ENCODE measurements at places on chromosomes 3 and 15. TPM values are rescaled to one million over a fixed set of nuclear protein-coding genes. Genes with fewer than 3 reads are reported as not detected.

Gene VEPH1
- not detected for total RNA-seq

Gene CHRNA5
- total RNA-seq, result 2.7 TPM

Gene CD86
- total RNA-seq, result 5.4 TPM

Gene GABRR3
- total RNA-seq, result not detected

Gene CCDC80
- 0.44 TPM for total RNA-seq

Gene ZPLD1
- not detected for total RNA-seq

Gene AQR
- 46.6 TPM for total RNA-seq

Gene PLSCR2
- total RNA-seq, result 1.1 TPM

Gene TASOR
- 72.1 TPM for total RNA-seq

Gene UBXN7
- 47.7 TPM for total RNA-seq

All from T-helper 1 cell treated with Interleukin-12 subunit alpha and Interleukin-12 subunit beta and Interleukin-4 antibody, amounts not matched to agents 30 ng/mL and 1 ng/mL, for 36 hours (primary cell).